ENCODE measurements at places on chromosomes 7 and 10. TPM values are rescaled to one million over a fixed set of nuclear protein-coding genes. Genes with fewer than 3 reads are reported as not detected.
A peak's percentile ranks its signal among the peaks of the same experiment; 100 is the strongest.

GRCh38 chr7:83751217-83751616 is 102.3 kb upstream of the SEMA3E start:
- H3K4me3 ChIP-seq = no peak overlapping the region
- no peaks in the 10 kb centered on the region for H3K4me1 ChIP-seq
- H3K27me3 ChIP-seq = no peaks in the 10 kb centered on the region
- H3K36me3 ChIP-seq = no peaks in the 10 kb centered on the region
- H3K27ac ChIP-seq = no peak overlapping the region
- no peak for DNase-seq

DNA sequence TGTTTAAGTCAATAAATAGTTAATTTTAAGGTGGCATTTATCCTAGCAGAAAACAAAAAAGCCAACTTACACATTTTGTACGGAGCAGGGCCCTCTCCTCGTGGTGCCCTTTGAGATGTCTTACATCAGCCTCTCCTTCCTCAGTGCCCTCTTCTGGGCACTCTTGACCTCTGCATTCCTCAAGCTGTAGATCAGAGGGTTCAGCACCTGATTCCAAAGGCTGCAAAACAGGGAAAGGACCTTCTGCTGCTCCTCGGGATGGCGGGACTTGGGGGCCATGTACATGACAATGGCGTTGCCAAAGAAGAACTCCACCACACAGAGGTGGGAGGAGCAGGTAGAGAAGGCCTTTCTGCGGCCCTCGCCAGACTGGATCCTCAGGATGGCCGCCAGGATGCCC is 4.6 kb upstream of the OR2A14 start:
- no peaks in the 10 kb centered on the region for H3K27me3 ChIP-seq
- H3K36me3 ChIP-seq = no peaks in the 10 kb centered on the region
- H3K4me1 ChIP-seq = no peaks in the 10 kb centered on the region
- no peak overlapping the region for H3K4me3 ChIP-seq
- no peak for DNase-seq

DNA sequence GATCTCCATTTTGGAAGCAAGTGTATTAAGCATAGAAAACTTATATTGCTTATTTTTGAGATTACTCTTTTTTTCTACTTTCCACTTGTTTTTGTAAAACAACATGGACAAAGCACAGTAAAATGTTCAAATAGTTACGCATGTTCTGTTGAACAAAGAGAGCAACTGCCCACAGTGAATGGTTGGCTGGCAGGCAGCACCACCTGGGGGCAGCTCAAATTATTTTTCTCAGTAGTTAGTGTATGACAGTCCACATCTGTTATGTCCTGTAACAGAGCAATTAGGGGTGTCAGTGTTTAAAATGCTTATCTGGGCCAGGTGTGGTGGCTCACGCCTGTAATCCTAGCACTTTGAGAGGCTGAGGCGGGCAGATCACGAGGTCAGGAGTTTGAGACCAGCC is 46.1 kb upstream of the CACUL1 start:
- no peak overlapping the region for H3K4me3 ChIP-seq
- H3K36me3 ChIP-seq = no peaks in the 10 kb centered on the region
- peaks cover 9% of the 10 kb centered on the region for H3K4me1 ChIP-seq
- peak; percentile 18 for DNase-seq

DNA sequence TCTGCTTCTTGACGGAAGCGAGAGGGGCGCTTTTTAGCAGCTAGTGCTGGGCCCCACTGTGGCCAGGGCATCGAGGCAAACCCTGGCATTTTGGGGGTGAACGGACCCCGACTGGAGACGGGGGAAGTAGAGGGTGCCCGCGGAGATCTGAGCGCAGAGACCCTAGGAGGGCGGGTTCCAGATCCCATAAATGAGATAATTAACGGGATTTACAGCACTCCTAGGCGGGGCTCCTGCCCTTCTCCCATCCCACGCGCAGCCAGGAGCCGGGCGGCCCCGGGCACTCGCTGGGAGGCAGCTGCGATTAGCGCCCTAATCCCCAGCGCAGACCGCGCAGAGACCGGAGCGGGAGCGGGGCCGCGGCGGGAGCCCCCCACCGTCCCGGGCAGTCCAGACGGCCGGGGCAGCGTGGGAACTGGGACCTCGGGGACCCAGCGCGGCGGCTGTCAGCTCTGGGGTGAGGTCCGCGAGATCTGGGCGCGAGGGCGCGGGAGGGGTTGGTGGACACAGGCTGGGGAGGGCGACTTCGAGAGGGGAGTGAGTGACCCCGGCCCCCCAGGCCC is 735 bp downstream of the JCAD start:
- peak; percentile 30 for DNase-seq
- peaks cover 15% of the 10 kb centered on the region for H3K27me3 ChIP-seq
- peak overlapping the region; percentile 61 for H3K4me3 ChIP-seq
- H3K36me3 ChIP-seq = no peaks in the 10 kb centered on the region

The IL15RA gene
- 1.5 TPM for total RNA-seq

The GIMAP8 gene
- 4.9 TPM for total RNA-seq

DNA sequence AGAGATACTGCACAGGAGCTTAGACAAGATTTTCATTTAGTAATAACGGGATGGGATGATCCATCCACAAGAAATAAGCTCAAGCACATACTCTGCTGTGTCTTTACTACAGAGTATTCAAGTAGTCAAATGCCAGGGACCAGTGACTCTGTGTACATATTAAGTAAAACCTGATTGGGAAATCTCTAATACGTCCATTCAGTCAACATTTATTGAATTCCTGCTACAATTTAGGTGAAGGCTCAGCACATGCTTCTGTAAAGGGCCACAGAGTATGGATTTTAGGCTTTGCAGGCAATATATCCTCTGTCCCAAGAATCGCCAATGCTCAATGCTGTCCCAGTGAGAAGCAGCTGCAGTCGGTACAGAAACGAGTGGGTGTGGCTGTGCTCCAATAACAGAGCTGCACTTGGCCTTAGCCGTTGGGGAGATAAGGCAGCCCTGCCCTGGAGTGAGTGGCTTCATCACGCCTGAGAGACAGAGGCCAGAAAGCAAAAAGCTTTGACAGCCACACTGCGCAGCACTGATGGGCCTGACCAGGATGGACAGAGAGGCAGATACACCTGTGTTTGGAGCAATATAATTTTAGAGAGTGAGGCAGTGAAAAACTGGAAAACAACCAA is 186.8 kb downstream of the PARD3 start:
- H3K36me3 ChIP-seq = peaks cover 2% of the 10 kb centered on the region
- peak overlapping the region; percentile 51 for H3K27ac ChIP-seq
- H3K27me3 ChIP-seq = no peaks in the 10 kb centered on the region
- DNase-seq = peak; percentile 88
- H3K4me1 ChIP-seq = peaks cover 23% of the 10 kb centered on the region
- no peak overlapping the region for H3K4me3 ChIP-seq

DNA sequence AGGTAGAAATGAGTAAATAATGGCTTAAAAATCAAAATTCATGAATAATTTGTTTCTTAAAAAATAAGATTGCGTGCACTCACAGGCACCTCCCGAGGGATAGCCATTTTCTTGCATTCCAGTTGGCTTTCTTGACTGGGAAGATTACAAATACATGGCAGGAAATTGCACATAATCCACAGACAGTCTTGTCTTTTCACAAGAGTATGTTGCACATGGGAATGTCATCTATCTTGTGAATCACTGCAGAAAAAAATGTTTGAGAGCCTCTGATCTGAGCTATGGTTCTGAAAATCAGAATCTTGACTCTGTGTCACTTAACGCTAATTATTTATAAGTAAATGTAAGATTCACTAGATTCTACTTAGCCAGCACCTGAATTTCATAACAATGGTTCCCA is 74.1 kb upstream of the PRKG1 start:
- DNase-seq = no peak
- H3K27me3 ChIP-seq = no peaks in the 10 kb centered on the region
- H3K4me1 ChIP-seq = no peaks in the 10 kb centered on the region
- no peak overlapping the region for H3K27ac ChIP-seq

The BHLHA15 gene
- total RNA-seq = 0.58 TPM

DNA sequence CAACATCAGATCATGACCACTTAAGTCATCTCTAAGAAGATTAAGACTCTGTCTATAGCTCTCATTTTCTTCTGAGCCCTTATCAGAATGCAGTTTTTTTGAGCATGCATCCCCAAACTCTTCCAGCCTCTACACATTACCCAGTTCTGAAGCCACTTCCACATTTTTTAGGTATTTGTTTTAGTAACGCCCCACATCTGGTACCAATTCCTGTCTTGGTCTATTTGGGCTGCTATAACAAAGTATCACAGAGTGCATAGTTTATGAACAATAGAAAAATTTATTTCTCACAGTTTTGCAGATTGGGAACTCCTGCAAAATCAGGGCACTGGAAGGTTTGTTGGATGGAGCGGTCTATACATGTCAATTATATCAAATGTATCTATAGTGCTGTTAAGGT is 107.7 kb upstream of the KCND2 start:
- no peak overlapping the region for H3K4me3 ChIP-seq
- no peak for DNase-seq

GRCh38 chr10:112857493-112857892 is 92.6 kb upstream of the TCF7L2 start:
- H3K27me3 ChIP-seq = no peaks in the 10 kb centered on the region
- no peak for DNase-seq
- H3K4me3 ChIP-seq = no peak overlapping the region
- H3K36me3 ChIP-seq = no peaks in the 10 kb centered on the region
- H3K27ac ChIP-seq = no peak overlapping the region
- peaks cover 3% of the 10 kb centered on the region for H3K4me1 ChIP-seq

DNA sequence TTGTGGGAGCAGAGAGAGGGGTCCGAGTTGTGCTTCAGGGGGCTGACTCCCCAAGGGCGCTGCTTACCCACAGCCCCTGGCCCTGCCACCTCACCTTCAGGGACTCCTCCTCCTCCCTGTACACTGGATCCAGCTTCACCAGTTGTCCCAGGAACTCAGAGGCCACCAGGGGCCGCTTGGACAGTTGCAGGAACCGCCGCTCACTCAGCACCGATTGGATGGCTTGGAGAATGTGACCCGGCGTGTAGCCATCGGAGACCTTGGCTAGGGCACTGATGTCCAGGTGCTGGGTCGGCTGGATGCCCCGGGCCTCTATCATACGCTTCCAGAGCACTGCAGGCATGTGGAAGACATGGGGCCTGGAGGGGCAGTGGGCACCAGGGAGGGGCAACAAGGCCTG is 4.5 kb upstream of the ASB10 start:
- peaks cover 16% of the 10 kb centered on the region for H3K4me1 ChIP-seq
- no peak for DNase-seq
- no peak overlapping the region for H3K4me3 ChIP-seq
- H3K27ac ChIP-seq = no peak overlapping the region
- peaks cover 11% of the 10 kb centered on the region for H3K27me3 ChIP-seq

The CALN1 gene
- 1.8 TPM for total RNA-seq

- no peaks in the 10 kb centered on the region for H3K36me3 ChIP-seq
- DNase-seq = no peak
- H3K4me1 ChIP-seq = no peaks in the 10 kb centered on the region
- H3K27ac ChIP-seq = no peak overlapping the region
- no peaks in the 10 kb centered on the region for H3K27me3 ChIP-seq
Observed at GRCh38 chr7:46979439-46979838, 602.5 kb downstream of the TNS3 start.

The MCU gene
- 114 TPM for total RNA-seq

GRCh38 chr7:117756586-117757085 is 116.6 kb downstream of the CTTNBP2 start:
- no peak for DNase-seq
- H3K36me3 ChIP-seq = no peaks in the 10 kb centered on the region
- H3K4me3 ChIP-seq = no peak overlapping the region
- H3K27ac ChIP-seq = no peak overlapping the region
- H3K27me3 ChIP-seq = no peaks in the 10 kb centered on the region

The AKR1C4 gene
- total RNA-seq = not detected

DNA sequence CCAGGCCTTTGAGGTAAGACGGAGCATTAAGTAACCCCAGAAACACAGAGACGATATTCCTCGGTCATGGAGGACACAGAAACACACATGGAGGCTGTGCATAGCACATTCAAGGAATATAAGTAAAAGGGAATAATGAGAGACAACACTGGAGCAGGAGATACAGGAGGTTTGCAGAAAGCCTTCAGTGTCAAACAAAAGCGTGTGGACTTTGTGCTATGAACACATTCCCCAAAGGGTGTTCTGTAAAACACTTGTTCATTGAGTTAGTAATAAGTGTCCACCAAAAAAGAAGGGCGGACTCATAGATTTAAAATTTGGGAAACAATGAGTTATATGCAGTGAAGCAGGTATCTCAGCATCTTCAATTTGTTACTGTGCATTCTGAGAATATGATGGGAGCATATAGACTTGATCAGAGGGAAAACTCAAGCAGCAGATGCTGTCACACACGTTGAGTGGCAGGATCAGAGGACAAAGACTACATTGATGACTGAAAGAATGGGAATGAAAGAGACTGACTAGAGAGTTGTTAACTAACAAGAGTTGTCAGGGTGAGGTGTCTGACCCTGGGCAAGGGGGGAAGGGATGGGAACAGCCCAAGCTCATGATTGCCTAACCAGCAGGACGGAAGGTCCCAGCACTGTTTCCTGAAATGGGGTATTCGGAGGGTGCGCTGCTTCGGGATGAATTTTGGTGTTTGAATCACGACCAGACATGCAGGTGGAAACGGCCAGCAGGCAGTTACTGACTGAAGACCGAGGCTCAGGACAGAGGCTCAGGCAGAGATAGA is 85.2 kb upstream of the VIPR2 start:
- H3K4me1 ChIP-seq = peaks cover 6% of the 10 kb centered on the region
- DNase-seq = no peak
- H3K4me3 ChIP-seq = no peak overlapping the region
- H3K36me3 ChIP-seq = no peaks in the 10 kb centered on the region

GRCh38 chr10:86821388-86821999 is 65.1 kb downstream of the BMPR1A start:
- H3K4me1 ChIP-seq = peaks cover 3% of the 10 kb centered on the region
- peaks cover 2% of the 10 kb centered on the region for H3K27me3 ChIP-seq
- no peak overlapping the region for H3K27ac ChIP-seq
- H3K4me3 ChIP-seq = no peak overlapping the region

- no peaks in the 10 kb centered on the region for H3K4me1 ChIP-seq
- H3K27ac ChIP-seq = no peak overlapping the region
- peaks cover 4% of the 10 kb centered on the region for H3K27me3 ChIP-seq
- no peak for DNase-seq
- no peaks in the 10 kb centered on the region for H3K36me3 ChIP-seq
Observed at GRCh38 chr10:130935128-130935439, 376.4 kb downstream of the TCERG1L start.

DNA sequence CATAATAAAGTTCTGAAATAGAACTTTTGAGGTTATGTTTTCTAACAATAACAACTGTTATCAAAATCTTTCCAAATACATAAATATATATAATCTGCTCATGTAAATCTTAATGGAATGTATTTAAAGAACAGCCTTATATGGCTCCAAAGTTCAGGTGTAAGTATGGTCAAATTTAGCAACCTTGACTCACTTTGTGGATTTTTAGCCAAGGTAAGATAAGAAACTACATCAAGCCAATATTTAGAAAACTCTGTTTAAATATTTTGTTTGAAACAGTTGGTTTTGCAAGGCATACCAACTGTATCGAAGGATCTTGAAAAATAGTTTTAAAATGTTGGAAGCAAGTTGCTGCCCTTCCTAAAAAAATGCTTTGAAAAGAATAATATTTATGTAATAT is 228.9 kb upstream of the SEMA3D start:
- no peaks in the 10 kb centered on the region for H3K27me3 ChIP-seq
- no peaks in the 10 kb centered on the region for H3K36me3 ChIP-seq
- no peak overlapping the region for H3K4me3 ChIP-seq
- no peak overlapping the region for H3K27ac ChIP-seq
- DNase-seq = no peak

Data from muscle of leg (tissue), 16 donors.